Aorta (tissue), 5 donors: ENCODE measurements at places on chromosomes 5 and 9.

- DNase-seq, result no peak
Observed at GRCh38 chr5:145509336-145510136, 325.6 kb downstream of the PRELID2 start.

DNA sequence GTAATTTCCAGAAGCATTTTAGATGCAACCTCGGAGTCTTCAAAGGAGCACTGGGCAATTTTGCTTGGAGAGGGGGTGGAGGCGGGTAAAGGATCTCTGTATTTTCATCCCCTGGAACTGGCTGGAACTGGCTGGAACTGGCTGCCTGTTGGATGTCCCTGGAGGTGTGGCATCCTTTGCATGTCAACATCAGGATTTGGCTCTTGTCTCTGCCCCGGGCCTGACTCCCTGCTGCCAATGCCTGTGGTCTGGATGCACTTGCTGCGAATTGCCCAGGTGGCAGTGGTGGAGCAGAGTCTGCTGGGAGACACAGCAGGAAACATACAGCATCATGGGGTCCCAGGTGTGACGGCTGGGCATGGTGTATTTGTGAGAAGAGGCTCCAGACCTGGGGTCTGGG, 391.3 kb downstream of the GADD45G start:
- no peak for DNase-seq

DNA sequence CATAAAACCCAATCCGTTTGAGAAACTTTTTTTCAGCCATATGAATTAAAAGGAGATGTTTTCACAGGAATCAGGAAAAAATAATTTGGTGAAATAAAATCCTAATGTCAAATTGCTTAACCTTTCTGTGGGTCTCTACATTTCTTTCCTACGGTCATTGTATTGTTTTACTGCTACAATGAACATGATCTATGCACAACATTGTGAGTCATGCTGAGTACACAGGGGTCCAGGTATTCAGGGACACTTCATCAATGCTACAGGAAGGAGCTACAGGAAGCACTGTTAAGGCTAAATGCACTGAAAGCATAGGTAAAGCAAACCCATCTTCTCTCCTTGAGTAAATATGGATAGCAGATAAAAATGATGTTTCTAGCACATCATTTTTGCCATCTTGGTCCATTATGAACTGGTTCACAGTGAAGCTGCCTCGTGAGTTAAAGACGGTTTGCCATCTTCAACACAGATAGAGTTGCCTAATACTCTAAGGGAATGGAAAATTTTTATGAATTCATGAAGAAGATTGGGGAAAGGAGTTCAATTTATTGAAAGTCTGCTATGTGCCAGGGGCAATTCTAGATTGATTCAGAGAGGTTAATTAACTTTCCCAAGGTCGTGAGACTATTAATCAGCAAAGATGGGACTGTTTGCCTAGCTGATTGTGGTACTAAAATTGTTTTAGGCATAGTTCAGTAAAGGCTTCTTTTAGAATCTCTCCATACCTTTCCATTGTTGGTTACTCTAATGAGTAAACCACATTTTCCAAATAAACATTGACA, 85.5 kb downstream of the DIRAS2 start:
- no peak for DNase-seq

GRCh38 chr9:135502873-135503321, 2.4 kb downstream of the MRPS2 start:
- DNase-seq, result no peak

DNA sequence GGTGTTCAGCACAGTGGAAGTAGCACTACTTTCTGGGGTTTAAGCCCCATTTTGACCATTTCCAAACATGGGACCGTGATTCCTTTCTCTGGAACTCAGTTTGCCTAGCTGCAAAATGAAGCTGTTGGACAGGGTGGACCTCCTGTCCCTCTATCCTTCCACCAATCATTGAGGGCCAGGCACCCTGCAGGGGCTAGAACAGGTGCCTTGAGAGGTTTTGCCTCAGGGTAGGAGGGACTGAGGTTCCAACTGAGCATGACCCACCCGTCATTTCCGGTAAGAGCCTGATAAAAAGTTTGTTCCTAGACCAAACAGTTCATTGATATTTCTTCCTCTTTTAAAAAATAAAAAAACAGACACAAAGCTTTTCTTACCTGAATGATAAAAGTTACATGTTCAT, 116.5 kb downstream of the MVB12B start:
- no peak for DNase-seq

GRCh38 chr5:20030125-20030524, 42.1 kb upstream of the CDH18 start:
- DNase-seq, result no peak

DNA sequence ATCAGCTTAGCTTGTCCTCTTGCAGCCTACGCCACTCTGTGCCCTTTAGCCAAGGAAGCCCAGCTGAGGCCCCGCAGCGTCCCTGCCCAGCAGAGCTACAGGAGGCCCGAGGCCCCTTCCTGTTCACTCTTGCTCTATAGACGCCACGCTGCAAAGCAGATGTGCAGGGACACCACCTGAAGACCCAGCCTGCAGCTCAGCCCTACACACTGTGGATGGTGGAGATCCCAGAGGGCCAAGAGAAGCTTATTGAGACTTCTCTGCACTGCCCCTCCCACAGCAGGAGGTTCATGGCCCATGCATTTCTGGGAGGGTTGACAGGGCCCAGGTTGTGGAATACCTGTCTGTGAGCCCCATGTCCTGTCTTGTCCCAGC, 33.6 kb downstream of the IRF1 start:
- DNase-seq, result no peak

DNA sequence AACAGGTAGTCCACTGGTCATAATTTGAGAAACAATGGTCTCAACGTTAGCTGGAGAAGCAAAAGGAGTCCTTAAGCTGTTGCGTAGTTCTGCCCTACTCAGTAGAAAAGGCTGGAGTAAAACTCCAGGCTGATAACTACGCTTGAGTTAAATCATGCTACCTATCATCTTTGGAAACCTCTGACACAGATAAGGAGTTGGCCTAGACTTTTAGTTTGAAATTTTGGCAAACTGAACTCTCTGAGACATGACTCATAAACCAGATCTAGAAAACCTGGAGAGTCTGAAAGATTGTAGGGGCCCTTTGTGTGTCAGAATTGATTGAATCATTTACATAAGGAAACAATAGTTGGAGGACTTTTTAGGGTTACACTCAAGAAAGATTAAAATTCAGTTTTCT, 26.3 kb downstream of the NMUR2 start:
- DNase-seq, result no peak

GRCh38 chr9:27371382-27371781, 74.4 kb upstream of the EQTN start:
- no peak for DNase-seq
